Thyroid gland (tissue), 4 donors: ENCODE measurements at places on chromosomes 11 and 22.

GRCh38 chr11:67463680-67464410, 5.2 kb downstream of the TMEM134 start:
- peaks cover 54% of the 10 kb centered on the region for H3K4me1 ChIP-seq
- H3K27ac ChIP-seq: peak overlapping the region; percentile 99
- peak; percentile 32 for DNase-seq
- H3K36me3 ChIP-seq: no peaks in the 10 kb centered on the region

- no peak overlapping the region for H3K4me3 ChIP-seq
- no peaks in the 10 kb centered on the region for H3K27me3 ChIP-seq
- peak; percentile 81 for DNase-seq
- no peak overlapping the region for H3K27ac ChIP-seq
Observed at GRCh38 chr22:38868886-38869381, 3.1 kb downstream of the CBX6 start.

GRCh38 chr11:35178873-35179272, 39.9 kb downstream of the CD44 start:
- H3K4me3 ChIP-seq: no peak overlapping the region
- H3K36me3 ChIP-seq: no peaks in the 10 kb centered on the region
- H3K4me1 ChIP-seq: peaks cover 42% of the 10 kb centered on the region
- no peak overlapping the region for H3K27ac ChIP-seq

GRCh38 chr11:22797047-22797446, 32.6 kb downstream of the SVIP start:
- no peaks in the 10 kb centered on the region for H3K36me3 ChIP-seq
- H3K27me3 ChIP-seq: no peaks in the 10 kb centered on the region
- no peaks in the 10 kb centered on the region for H3K4me1 ChIP-seq
- H3K27ac ChIP-seq: no peak overlapping the region

GRCh38 chr22:49412236-49412635, 415.4 kb downstream of the BRD1 start:
- no peaks in the 10 kb centered on the region for H3K27me3 ChIP-seq
- no peaks in the 10 kb centered on the region for H3K4me1 ChIP-seq
- H3K27ac ChIP-seq: no peak overlapping the region
- no peaks in the 10 kb centered on the region for H3K36me3 ChIP-seq

DNA sequence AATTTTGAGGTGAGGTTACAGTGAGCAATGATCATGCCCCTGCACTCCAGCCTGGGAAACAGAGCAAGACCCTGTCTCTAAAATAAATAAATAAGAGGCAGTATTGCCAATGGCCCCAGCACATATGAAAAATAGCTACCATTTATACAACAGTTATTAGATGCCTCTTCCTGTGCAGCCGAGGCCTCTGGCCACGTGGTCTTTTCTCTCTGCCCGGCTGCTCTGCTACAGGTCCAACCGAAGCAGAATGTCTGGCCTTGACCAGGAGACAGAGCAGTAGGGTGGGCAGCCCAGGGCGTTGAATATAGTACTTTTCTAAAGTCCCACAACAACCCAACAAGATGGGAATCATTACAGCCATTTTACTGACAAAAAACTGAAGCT, 12.4 kb upstream of the OAF start:
- H3K4me1 ChIP-seq: peaks cover 2% of the 10 kb centered on the region
- H3K27me3 ChIP-seq: no peaks in the 10 kb centered on the region
- no peaks in the 10 kb centered on the region for H3K36me3 ChIP-seq

GRCh38 chr11:119803726-119804294, 74.8 kb upstream of the NECTIN1 start:
- no peaks in the 10 kb centered on the region for H3K4me1 ChIP-seq
- no peak overlapping the region for H3K27ac ChIP-seq
- H3K36me3 ChIP-seq: no peaks in the 10 kb centered on the region

- H3K36me3 ChIP-seq: no peaks in the 10 kb centered on the region
- no peak for DNase-seq
- H3K27ac ChIP-seq: no peak overlapping the region
- H3K4me3 ChIP-seq: no peak overlapping the region
- H3K27me3 ChIP-seq: no peaks in the 10 kb centered on the region
- no peaks in the 10 kb centered on the region for H3K4me1 ChIP-seq
Observed at GRCh38 chr11:87596176-87596575, 558.4 kb downstream of the TMEM135 start.

GRCh38 chr11:9601037-9601875, 27.8 kb downstream of the WEE1 start:
- no peaks in the 10 kb centered on the region for H3K27me3 ChIP-seq
- no peak overlapping the region for H3K4me3 ChIP-seq
- H3K27ac ChIP-seq: no peak overlapping the region
- peaks cover 8% of the 10 kb centered on the region for H3K4me1 ChIP-seq

DNA sequence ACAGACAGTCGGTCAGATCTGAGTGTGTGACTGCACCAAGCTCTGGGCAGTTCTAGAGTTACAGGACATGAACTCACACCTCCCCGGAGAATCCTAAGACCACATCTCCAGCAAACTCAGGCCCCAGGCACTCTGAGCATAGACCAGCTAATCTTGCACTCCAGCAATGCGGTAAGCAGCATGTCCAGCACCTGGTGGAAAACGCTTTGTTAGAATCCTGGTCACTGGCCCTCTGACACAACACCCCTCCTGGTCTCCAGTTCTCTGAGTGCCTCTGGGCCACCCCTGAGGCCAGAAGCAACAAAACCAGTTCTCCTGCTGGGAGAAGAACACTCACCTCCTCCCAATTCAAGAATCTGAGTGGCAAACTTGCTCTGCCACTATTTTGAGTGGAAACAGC, 82.7 kb upstream of the TMEM45B start:
- H3K27me3 ChIP-seq: no peaks in the 10 kb centered on the region
- no peak overlapping the region for H3K27ac ChIP-seq
- DNase-seq: peak; percentile 10
- H3K4me3 ChIP-seq: no peak overlapping the region

- peaks cover 56% of the 10 kb centered on the region for H3K4me1 ChIP-seq
- H3K36me3 ChIP-seq: no peaks in the 10 kb centered on the region
- no peak overlapping the region for H3K4me3 ChIP-seq
Observed at GRCh38 chr22:38923463-38924346, 33.7 kb upstream of the APOBEC3A start.

GRCh38 chr22:48277868-48278581, 1515.6 kb downstream of the TBC1D22A start:
- no peaks in the 10 kb centered on the region for H3K36me3 ChIP-seq
- no peak overlapping the region for H3K4me3 ChIP-seq
- no peak overlapping the region for H3K27ac ChIP-seq
- no peaks in the 10 kb centered on the region for H3K27me3 ChIP-seq
- no peak for DNase-seq

DNA sequence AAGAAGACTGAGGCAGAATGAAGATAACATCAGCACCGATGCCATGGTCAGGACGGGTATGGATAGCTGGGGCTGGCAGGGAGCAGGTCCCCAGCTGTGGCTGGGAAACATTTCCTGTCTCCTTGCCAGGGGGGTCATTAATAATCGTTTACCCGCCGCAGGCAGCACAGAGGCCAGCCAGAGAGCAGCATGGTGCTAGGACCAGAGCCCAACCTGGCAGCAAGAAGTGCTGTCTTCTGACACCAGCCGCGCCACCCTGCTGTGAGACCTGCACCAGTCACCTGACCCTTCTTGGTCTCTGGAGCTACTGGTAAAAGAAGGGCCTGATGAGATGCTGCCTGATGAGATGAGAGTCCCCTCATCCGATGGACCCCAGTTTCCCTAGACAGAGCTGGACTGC, 36.3 kb downstream of the PDE2A start:
- H3K27me3 ChIP-seq: no peaks in the 10 kb centered on the region
- DNase-seq: no peak
- peaks cover 8% of the 10 kb centered on the region for H3K4me1 ChIP-seq
- H3K36me3 ChIP-seq: no peaks in the 10 kb centered on the region

DNA sequence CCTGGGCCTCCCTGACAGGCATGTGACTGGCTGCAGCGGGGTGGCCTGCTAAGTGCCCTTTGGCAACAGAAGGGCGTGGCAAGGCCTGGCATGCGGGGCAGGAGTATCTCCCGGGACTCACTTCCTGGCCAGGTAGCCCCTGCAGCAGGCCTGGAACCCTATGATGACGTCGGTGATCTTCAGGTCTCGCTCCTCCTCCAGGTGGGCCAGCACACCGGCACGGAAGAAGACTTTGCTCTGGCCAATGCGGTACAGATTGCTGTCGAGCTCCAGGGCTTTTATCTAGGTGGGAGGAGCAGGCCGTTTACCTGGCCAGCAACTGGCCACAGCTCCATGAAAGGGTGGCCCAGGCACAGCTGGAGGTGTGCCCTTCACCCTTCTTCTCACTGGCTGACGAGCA, 50.9 kb downstream of the APOL1 start:
- H3K27ac ChIP-seq: no peak overlapping the region
- no peak for DNase-seq
- peaks cover 96% of the 10 kb centered on the region for H3K36me3 ChIP-seq
- H3K4me3 ChIP-seq: no peak overlapping the region
- H3K4me1 ChIP-seq: no peaks in the 10 kb centered on the region

DNA sequence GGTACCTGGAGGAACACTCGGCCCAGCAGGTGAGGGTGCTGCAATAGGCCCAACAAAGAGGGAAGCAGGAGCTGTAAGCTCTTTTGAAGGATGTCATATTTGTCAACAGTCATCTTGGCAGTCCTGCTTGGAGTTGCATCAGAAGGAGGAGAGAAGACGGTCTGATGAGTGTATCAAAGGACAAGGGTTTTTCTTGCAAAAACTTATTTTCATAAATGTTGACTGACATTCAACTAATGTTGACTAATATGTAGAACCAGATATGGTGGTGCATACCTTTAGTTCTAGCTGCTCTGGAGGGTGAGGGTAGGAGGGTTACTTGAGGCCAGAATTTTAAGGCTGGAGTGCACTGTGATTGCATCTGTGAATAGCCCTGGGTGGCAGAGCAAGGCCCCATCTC, 72.3 kb downstream of the CABIN1 start:
- H3K27ac ChIP-seq: no peak overlapping the region
- DNase-seq: no peak
- H3K27me3 ChIP-seq: no peaks in the 10 kb centered on the region
- peaks cover 55% of the 10 kb centered on the region for H3K36me3 ChIP-seq

GRCh38 chr22:20566420-20567260, 59.2 kb downstream of the MED15 start:
- no peak overlapping the region for H3K4me3 ChIP-seq
- peaks cover 29% of the 10 kb centered on the region for H3K36me3 ChIP-seq
- peaks cover 55% of the 10 kb centered on the region for H3K4me1 ChIP-seq
- DNase-seq: peak; percentile 86

DNA sequence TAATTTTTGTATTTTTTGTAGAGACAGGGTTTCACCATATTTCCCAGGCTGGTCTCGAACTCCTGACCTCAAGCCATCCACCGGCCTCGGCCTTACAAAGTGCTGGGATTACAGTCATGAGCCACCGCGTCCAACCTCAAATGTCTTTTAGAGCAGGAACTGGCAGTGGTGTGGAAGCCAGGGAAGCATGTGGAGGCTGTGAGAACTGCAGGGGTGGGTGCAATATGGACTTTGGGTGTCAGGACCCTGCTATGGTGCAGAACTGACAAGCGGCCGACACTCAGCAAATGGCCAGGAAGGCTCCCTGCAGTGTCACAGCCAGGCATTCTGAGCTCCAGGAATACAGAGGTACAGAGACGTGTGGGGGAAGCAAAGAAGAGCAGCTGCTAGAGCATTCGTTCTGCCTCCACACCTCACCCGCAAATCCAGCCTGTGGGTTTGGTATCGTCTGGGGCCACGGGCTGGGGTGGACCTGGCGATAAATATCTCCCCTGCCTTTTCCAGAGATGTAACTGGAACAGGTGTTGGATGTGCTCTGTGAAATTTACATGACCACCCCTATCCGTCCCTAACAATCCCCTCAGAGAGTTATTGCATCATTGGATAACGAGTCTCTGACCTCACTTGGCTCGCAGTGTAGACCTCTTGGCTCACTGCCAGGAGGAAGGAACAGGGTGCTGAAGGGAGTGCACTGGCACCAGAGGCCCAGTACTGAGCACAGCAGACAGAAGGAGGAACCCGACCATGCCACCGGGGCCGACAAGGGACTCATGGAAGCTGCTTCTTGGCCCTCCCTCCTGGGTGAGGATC, 624.7 kb upstream of the B3GAT1 start:
- no peaks in the 10 kb centered on the region for H3K36me3 ChIP-seq
- no peaks in the 10 kb centered on the region for H3K27me3 ChIP-seq
- no peak for DNase-seq
- no peak overlapping the region for H3K4me3 ChIP-seq

DNA sequence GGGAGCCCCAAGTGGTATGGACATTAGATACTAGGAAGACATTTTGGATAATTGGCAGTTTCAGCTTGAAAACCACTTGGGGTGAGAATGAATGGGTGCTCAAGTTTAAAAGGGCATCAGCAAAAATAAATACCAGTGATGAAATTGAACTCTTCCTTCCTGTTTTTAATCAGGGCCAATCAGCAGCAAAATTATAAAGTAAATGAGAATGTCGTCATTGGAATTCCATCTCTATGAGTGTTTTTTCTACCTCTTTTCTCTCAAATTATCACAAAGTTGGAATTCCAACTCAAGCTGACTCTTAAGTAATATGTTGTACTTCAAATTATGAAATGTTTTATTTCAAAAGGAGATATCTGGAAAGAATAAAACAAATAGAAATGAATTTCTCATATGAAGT, 730.6 kb downstream of the METTL15 start:
- H3K4me3 ChIP-seq: no peak overlapping the region
- H3K36me3 ChIP-seq: no peaks in the 10 kb centered on the region
- H3K4me1 ChIP-seq: no peaks in the 10 kb centered on the region
- no peak for DNase-seq

DNA sequence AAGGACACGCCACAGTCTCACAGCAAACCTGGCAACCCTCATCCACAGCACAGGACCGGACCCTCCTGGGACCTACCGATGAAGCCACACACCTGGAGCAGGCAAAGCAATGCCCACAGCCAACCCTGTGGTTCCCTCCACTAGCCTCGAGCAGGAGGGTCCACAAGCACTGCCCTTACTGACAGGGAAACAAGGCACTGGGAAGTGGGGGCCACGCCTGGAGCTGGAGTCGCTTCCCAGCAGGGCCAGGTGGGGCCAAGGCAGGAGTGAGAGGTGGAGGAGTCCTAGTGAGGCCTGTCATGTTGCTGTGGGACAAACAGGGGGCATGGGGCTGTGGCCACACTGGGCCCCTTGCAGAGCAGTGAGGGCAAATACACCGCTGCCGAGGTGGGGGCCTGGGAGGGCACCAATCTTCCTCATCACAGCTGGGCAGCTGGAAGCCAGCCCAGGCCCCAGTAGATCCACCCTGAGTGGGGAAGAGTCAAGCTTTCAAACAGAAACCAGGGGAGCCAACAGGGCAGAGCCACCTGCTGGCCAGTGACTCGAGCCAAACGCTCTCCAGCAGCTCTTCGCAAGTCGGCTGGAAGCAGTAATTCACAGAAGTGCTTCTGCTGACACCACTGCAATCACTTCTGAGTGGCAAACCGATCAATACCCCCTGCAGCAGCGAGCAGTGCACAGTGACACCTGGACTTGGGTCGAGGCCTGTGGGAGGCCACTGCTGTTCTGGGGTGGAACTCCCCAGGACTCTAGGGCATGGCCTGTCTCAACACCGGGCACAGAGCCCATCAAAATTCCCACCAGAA, 13.7 kb downstream of the SULT4A1 start:
- H3K4me1 ChIP-seq: no peaks in the 10 kb centered on the region
- H3K36me3 ChIP-seq: no peaks in the 10 kb centered on the region
- DNase-seq: peak; percentile 19
- H3K4me3 ChIP-seq: no peak overlapping the region

- H3K4me3 ChIP-seq: no peak overlapping the region
- no peak for DNase-seq
- H3K36me3 ChIP-seq: no peaks in the 10 kb centered on the region
- H3K27me3 ChIP-seq: no peaks in the 10 kb centered on the region
- H3K4me1 ChIP-seq: no peaks in the 10 kb centered on the region
Observed at GRCh38 chr22:32100711-32101110, 57.6 kb downstream of the SLC5A1 start.

- no peak overlapping the region for H3K4me3 ChIP-seq
- H3K4me1 ChIP-seq: no peaks in the 10 kb centered on the region
- no peaks in the 10 kb centered on the region for H3K36me3 ChIP-seq
- H3K27me3 ChIP-seq: no peaks in the 10 kb centered on the region
- H3K27ac ChIP-seq: no peak overlapping the region
Observed at GRCh38 chr11:4479644-4480043, 2.8 kb upstream of the OR52K1 start.

GRCh38 chr22:40826984-40827741, 8.0 kb upstream of the SLC25A17 start:
- DNase-seq: peak; percentile 55
- H3K4me1 ChIP-seq: peaks cover 5% of the 10 kb centered on the region
